ENCODE measurements at places on chromosomes 3 and 15. TPM values are rescaled to one million over a fixed set of nuclear protein-coding genes. Genes with fewer than 3 reads are reported as not detected.

- no peaks in the 10 kb centered on the region for H3K27me3 ChIP-seq
- no peak for DNase-seq
- H3K4me3 ChIP-seq: no peak overlapping the region
- no peaks in the 10 kb centered on the region for H3K4me1 ChIP-seq
Observed at GRCh38 chr3:128471110-128471509, 4.4 kb upstream of the DNAJB8 start.

DNA sequence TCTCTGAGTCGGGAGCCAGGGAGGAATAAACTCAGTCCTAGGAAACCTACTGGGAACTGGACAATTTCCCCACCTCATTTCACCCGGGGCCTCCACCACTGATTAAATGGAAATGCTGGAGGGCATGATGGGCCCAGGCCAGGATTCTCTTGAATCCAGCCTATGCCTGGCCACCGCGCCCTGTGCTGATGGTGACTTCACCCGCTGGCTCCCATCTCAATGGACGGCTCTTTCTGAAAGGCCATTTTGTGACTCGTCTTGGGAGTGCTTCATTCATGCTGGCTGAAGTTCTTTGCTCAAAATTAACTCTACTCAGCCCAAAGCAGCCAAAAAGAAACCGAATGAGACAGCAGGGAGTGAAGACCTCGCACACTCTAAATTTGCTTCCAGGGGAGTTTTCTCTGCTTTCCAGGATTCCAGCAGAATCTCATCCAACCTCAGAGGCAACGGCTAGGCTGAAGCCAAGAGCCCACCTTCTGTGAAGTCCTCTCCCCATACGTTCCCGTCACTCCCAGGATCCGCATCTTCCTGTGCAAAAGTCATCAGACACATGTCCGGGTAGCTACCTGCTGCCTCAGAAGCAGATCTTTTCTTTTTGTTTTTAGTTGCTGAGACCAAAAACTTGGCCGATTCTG, 266.0 kb upstream of the ICE2 start:
- H3K27ac ChIP-seq: no peak overlapping the region
- H3K27me3 ChIP-seq: no peaks in the 10 kb centered on the region
- no peaks in the 10 kb centered on the region for H3K4me1 ChIP-seq
- DNase-seq: no peak
- no peaks in the 10 kb centered on the region for H3K36me3 ChIP-seq
- no peak overlapping the region for H3K4me3 ChIP-seq

GRCh38 chr15:52011711-52012144, 7.3 kb upstream of the MAPK6 start:
- no peaks in the 10 kb centered on the region for H3K36me3 ChIP-seq
- DNase-seq: no peak
- H3K27me3 ChIP-seq: no peaks in the 10 kb centered on the region
- no peak overlapping the region for H3K4me3 ChIP-seq

- no peak for DNase-seq
- H3K4me1 ChIP-seq: no peaks in the 10 kb centered on the region
- no peaks in the 10 kb centered on the region for H3K36me3 ChIP-seq
Observed at GRCh38 chr3:55756976-55757375, 269.9 kb upstream of the WNT5A start.

TTC21A gene
- 16.1 TPM for total RNA-seq

DNA sequence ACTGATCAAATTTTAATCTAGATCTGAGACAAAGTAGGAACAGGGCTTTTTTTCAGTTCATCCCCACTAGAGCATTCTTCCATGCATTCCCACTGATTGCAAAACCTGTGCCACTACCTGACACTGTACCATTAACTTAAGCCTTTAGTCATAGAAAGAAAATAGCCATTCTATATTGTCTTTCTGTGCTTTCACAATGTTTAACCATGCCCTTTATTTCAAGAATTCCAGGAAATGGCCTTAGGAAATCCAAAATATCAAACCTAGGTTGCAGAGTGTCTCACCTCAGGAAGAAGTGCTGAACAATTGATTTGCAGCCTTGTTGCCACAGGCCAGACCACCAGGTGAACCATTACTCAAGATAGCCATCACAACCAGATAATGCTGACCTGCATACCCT, 56.2 kb upstream of the TGFBR2 start:
- DNase-seq: no peak
- H3K4me3 ChIP-seq: no peak overlapping the region
- no peaks in the 10 kb centered on the region for H3K36me3 ChIP-seq
- H3K27ac ChIP-seq: peak overlapping the region; percentile 62
- H3K27me3 ChIP-seq: no peaks in the 10 kb centered on the region

All from breast epithelium (tissue), 4 donors.